Stimulated activated CD4-positive, alpha-beta T cell treated with anti-CD3 and anti-CD28 coated beads, Interleukin-15, amount 100 ng/mL, for 48 hours (primary cell): ENCODE measurements at places on chromosomes 12 and 14.

DNA sequence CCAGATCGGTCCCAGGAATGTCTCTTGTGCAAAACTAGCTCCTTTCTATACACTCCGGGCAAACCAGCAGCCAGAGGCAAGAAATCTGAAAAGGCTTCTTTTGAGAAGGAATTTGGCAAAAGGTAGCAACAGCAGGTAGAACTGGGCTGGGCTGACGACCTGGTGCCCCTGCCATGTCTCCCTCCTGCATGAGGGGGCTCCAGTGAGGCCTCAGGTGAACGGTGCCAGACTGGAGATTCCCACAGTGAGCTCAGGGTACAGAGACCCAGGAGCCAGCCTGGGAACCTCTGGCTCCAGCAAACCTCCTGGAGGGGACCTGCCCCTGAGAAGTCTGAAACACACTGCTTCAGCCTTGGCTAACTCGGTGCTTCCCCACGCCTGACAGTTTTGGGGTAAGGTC lies 10.8 kb downstream of the ITPK1 start:
- DNase-seq, result no peak

DNA sequence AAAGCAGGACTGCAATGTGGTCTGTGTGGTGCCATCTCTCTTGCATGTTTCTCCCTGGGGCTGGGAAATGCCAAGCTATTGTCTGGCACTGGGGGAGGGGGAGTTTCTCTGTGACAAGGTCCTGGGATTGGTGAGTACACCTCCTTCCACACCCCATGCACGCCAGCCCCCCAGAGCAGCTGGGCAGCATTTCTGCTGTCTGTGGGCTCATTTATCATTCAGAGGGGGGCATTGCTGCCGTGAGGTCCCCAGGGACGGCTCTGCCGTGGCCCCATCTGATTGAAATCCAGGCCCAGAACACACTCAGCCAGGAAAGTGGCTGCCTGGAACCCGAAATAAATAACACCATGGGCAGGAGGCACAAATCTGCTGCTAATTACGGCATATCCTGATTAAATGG lies 12.6 kb upstream of the FAM222A start:
- DNase-seq, result no peak

DNA sequence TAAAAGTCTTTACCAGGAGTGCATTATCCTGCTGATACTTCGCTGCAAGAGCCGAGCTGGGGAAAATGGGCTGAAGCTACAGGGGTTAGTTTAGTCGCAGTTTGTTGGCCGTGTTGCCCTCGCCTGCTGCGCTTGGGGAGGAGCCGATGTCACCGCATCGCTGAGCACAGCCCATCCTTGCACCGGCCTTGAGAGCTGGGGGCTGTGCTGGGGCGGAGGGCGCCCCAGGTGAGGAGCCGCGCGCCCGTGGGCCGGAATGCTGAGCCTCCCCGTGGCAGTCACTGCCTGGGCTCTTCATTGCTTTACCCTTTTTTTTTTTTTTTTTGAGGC lies 50.0 kb downstream of the ADGRD1 start:
- DNase-seq, result no peak

GRCh38 chr12:46187023-46187422 lies 81.8 kb downstream of the SLC38A1 start:
- DNase-seq, result no peak

DNA sequence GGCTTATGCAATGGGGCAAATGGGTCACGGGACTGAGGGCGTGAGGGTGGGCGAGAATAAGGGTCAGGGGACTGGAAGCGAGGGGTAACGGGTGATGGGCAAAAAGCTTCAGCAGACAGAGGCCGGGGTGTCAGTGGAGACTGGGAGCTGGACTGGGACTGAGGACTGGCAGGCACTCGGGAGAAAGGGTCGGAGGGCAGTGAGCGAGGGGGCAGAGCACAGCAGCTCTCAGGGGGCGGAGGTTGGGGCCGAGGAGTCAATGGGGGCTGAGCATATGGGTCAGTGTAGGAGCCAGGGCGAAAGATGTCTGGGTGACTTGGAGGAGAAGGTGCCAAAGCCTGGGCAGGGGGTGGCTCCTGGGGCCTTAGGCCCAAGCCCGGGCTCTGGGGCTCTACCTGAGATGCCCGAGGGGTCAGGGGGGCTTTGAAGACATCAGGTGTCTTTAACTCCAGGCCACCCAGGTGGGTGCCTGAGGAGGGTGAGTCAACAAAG lies 20.2 kb downstream of the KMT2D start:
- no peak for DNase-seq
